ENCODE measurements at places on chromosomes 4 and X.

DNA sequence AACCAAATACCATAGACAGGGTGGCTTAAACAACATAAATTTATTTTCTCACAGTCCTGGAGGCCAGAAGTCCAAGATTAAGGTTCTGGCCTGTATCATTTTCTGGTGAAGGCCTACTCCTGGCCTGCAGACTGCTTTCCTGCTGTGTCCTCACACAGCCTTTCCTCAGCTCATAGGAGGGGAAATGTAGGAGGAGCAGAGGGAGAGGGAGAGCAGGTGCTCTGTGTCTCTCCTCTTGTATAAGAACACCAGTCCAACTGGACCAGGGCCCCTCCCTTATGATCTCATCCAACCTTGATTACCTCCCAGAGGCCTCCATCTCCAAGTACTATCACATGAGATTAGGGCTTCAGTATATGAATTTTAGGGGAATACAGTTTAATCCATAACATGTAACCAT is 34.3 kb downstream of the RAPGEF2 start:
- no peak for DNase-seq

GRCh38 chrX:24396236-24396930 is 35.9 kb downstream of the SUPT20HL1 start:
- peak; percentile 49 for DNase-seq

DNA sequence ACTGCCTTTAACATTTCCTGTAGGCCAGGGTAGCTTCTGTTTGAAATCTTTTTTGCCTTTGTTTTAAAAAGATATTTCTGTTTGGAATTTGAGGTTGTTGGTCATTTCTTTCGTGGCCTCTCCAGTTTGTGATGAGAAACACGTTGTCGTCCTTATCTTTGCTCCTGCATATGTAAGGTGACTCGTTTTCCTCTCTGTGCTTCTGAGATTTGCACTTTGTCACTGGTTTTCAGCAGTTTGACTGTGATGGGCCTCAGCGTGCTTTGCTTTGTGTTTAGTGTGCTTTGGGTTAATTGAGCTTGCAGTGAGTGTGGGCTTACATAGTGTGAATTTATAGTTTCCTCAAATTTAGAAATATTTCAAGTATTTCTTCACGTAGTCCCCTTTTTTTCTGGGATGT is 81.5 kb downstream of the FAM193A start:
- no peak for DNase-seq

- peak; percentile 1 for DNase-seq
These were observed 371.4 kb upstream of the FAM241A start for GRCh38 chr4:111773858-111774257.

DNA sequence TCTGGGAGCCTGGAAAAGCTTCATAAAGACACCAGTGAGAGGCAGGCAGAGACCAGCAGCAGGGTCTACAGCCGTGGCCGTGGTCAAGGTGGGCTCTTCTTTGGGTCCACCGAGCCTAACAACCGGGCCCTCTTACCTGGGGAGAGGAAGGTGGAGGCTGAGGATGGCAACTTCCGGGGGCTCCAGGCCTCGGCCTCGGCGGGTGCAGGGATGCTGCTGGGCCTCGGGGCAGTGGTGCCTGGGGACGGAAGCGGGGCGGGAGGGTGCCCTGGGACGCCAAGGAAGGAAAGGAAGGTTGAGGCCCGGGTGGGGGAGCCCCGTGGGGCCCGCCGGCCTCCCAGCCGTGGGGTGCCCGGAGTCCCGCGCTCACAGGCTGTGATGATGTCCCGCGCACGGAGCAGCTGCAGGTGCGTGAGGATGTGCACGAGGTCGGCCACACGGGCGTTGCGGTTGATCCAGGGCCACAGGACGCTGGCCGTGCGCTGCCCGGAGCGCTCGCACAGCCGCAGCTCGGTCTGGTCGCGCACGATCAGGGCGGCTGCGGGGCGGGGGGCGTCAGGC is 561 bp downstream of the IRAK1 start:
- DNase-seq: no peak

DNA sequence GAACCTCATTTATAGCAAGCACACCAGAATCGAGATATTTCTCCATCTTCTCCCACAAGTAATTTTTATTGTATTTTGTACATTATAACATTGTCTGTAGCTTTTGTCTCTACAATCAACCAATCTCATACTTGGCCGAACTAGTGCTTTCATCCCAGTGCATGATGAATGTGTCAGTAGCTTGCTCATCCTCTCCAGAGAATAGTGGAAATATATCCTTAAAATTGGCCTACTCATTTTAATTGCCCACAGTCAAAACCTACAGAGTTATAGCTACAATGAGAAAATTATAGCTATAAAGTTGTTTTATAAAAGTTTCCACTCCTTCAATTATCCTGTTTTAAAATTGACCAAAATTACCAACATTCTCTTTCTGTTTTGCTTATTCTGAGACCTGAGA is 103.8 kb downstream of the MAPK10 start:
- no peak for DNase-seq

GRCh38 chr4:3355266-3355748 is 62.5 kb downstream of the RGS12 start:
- no peak for DNase-seq

- DNase-seq: no peak
These were observed 1344.3 kb upstream of the ADGRL3 start for GRCh38 chr4:59855630-59856352.

DNA sequence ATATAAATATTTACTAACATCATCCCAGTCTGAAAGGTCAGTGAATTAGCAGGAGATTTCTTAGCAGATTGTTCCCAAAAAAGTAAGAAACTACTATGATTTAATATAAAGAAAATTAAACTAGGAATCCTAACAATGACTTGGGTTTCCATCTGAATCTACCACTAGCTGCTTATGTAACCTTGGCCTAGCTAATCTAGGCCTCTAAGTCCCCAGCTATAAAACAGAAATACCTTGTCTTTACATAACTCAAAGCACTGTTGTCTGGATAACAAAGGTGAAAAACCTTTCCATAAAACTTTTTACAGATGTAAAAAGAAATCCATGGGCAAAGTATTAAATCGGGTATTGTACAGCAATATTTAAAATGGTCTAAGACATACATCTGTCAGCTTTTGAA is 3.0 kb downstream of the FBXL5 start:
- no peak for DNase-seq

- no peak for DNase-seq
These were observed 280.9 kb downstream of the ARAP2 start for GRCh38 chr4:35963383-35963782.

GRCh38 chr4:183674153-183674552 is 15.1 kb downstream of the TRAPPC11 start:
- DNase-seq: no peak

DNA sequence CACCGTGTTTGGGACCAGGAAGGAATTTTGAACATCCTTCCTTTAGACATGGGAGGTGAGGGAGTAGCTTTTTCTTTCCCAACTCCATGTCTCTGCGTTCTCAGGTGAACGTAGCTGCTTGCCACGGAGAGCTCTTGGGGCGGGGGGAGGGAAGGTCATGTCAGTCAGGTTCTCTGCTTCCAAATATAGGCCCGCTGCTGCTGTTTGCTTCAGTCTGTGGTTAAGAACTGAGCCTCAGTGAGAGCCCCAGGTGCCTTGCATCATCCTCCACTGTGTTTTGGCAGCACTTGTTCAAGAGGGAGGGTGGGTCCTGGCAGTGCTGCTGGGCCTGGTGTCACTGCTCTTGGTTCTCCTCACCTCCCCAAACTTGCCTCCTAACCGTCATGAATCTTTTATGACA is 46.5 kb downstream of the HADH start:
- no peak for DNase-seq

DNA sequence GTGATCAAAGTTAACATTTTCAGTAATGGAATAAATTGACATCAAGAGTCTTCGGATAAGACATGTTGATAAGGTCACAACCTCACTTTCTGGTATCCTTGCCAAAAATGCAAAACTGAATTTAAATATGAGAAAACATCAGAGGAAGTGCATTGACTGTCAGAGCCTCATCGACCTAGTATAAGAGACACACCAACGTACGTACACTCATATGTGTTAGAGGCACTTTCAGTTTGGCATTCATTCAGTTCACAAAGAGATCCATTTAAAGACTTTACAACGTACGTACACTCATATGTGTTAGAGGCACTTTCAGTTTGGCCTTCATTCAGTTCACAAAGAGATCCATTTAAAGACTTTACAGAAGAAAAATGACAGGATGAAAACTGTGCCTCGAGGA is 280.3 kb downstream of the INPP4B start:
- DNase-seq: no peak

DNA sequence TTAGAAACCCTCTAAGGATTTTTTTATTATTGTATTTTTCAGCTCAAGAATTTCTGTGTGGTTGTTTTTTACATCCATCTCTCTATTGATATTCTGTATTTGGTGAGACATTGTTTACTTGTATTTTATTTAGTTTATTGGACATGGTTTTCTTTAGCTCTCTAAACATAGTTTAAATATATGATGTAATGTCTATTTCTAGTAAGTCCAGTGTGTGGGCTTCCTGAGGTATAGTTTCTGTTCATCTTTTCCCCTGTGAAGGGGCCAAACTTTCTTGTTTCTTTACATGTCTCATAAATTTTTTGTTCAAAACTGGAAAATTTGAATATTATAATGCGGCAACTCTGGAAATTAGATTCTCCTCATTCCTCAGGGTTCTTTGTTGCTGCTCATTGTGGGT is 28.2 kb upstream of the ATRX start:
- DNase-seq: no peak

- DNase-seq: no peak
These were observed 97.0 kb upstream of the PTPN13 start for GRCh38 chr4:86497131-86497530.

DNA sequence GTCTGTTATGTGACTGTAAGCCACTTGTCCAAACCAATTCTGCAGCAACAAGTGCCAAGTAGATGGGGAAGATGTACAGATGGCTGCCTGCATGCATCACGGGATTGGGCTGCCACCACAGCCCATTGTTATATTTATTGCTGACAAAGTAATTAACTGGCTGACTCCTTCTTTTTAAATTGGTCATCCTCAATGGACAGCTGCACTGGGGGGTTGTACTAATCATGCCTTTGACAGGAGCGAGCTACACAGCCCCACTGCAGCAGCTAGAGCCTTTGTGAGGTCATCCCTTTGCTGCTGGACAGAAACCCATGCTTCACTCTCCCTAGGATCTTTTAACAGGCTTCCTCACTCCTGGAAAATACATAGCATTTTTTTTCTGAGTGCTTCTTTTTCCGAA is 146.7 kb upstream of the CXXC4 start:
- DNase-seq: no peak

GRCh38 chr4:36332023-36332781 is 50.8 kb downstream of the DTHD1 start:
- DNase-seq: no peak

DNA sequence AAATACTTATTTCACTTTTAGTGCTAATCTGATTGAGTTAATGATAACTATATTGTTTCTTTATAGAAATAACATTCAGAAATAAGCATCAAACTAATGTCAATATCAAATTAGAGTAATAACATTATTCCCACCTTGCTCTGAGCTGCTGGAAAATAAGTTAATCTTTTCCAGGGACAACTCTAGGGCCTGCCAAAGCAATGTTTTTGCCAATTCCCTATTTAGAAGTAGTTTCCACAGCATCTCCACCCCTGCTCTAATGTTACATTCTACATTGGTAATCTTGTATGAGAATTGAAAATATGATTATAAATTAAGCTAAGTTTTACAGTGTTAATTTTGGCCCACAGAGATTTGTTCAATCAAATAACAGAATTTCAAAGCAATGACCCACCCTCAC is 68.3 kb downstream of the REELD1 start:
- DNase-seq: no peak

- no peak for DNase-seq
These were observed 1431.7 kb upstream of the IGFBP7 start for GRCh38 chr4:58541926-58542325.

- no peak for DNase-seq
These were observed 90.9 kb upstream of the SRD5A3 start for GRCh38 chr4:55255179-55255578.

DNA sequence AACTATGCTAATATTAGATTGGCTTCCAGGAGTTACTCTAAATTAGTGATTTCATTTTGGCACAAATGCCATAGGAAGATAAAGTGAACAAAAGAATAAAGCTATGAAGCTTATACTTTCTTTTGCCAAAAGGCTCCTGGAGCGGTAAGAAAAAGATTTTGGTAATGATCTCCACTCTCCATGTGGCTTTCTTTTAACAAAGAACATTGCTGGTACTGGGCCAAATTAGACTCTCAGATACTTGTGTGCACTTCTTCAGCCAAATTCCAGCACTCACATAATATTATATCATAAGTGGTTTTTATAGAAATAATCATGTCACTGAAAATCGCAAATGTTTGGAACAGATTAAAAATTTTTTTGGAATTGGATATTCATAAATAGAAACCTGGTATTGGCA is 142.4 kb upstream of the FGF13 start:
- DNase-seq: no peak

DNA sequence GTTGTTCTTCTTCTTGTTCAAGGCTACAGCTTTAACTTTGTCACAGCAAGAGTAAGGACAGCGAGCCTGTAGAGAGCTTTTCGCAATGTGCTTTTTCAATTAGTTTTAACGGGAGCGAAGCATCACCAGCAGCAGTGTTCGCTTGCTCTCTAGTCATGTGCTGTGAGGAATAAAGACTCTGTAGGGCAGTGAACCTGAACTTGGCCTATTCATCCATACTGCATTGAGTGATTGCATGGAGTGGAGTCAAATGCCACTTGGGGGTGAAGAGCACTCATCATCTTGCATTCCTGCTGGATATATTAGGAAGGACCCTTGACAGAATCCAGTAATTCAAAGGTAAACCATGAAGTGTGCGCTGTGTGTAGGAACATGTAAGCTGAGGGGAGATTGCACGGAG is 240.0 kb downstream of the FRMPD4 start:
- DNase-seq: no peak

DNA sequence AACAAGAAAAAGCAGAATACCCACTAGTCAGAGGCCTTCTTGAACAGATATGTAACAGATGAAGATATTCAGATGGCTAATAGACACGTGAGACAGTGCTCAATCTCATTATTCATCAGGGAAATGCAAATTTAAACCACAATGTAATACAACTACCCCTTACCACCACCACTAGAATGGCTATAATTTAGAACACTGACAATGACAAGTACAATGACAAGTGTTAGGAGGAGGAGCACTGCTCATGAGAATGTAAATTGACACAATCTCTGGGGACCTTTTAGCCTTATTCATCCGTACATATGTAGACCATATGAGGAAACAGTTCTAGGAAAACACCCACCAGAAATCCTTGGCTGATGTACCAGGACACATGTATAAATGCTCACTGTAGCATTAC is 13.1 kb downstream of the ZNF81 start:
- no peak for DNase-seq

DNA sequence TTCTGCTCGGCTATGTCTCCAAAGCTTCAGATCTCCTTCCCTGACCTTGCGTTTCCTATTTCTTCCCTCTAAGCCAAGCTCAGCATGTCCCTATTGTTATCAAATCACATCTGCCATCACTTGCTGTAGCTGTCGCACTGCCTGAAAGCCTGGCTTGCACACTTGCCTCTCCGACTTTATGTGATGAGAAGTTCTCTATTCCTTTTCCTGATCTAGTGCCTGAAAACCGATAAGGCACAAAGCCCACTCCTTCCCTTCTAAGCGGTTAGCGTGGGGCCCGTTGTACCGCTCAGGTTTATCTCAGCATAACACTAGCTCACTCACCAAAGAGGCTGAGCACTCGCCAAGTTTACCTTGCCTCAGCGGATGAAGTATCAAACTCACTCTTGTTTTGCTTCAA is 816 bp downstream of the NMU start:
- DNase-seq: no peak

- no peak for DNase-seq
These were observed 494.6 kb upstream of the FAM241A start for GRCh38 chr4:111650674-111651086.

Data from DMS79 (cell line).